IMR-90 (cell line): ENCODE measurements at places on chromosomes 16 and 17. TPM values are rescaled to one million over a fixed set of nuclear protein-coding genes. Genes with fewer than 3 reads are reported as not detected.

DNA sequence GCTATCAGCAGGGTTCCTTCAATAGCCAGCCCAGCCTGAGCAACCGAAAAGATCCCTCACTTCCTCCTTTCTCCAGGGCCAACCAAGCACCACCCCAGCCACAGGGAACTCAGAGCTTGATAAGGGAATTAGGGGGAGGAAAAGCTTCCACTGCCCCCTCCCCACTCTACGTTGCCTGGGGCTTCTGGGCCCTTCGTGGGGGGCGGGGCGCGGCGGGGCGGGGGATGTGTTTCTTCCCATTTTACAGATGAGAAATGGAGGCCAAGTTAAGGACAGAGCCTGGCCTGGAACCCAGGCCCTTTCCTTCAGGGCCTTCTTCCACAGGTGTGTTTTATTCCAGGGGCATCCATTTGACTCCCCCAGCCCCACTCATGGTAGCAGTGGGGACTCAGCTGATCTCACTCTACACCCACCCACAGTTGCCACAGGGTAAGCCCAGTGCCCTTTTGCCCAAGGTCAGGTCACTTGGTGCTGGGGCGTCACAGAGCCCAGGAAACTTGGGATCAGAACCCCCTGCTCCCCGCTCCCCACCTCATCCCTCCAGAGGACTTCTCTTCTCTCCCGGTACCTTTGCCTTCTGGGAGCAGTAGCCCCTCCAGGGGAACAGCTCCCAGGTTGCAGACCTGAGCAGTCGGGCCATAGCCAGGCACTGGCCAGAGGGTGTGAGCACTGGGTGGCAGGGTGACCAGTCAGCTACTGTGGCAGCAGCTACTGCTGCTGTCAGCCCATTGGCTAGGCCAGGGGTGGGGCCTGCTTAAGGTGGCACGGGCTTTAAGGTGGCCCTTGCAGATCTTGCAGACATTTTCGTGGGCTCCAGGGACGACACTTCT lies at the start of gene LDHD:
Gene LDHD (minus strand): TSS at position 700 of the 830 bp plus-strand sequence. CDS start 60 bp downstream, at position 640.
- no peak for DNase-seq

GRCh38 chr17:43905400-43905984 lies 1.8 kb downstream of the MPP2 start:
- DNase-seq = no peak

GRCh38 chr16:80526418-80527061 lies 14.3 kb upstream of the DYNLRB2 start:
- DNase-seq = peak; percentile 55

GRCh38 chr17:58611331-58611730 lies 80.5 kb downstream of the TEX14 start:
- DNase-seq = no peak

ACACA gene
- 35.3 and 39.1 TPM in 2 replicates for total RNA-seq

KRTAP16-1 gene
- not detected in 2 replicates for total RNA-seq

HASPIN gene
- total RNA-seq = 3.9 and 4.3 TPM in 2 replicates
